NCI-H524 (cell line): ENCODE measurements at places on chromosomes 1 and 21.

DNA sequence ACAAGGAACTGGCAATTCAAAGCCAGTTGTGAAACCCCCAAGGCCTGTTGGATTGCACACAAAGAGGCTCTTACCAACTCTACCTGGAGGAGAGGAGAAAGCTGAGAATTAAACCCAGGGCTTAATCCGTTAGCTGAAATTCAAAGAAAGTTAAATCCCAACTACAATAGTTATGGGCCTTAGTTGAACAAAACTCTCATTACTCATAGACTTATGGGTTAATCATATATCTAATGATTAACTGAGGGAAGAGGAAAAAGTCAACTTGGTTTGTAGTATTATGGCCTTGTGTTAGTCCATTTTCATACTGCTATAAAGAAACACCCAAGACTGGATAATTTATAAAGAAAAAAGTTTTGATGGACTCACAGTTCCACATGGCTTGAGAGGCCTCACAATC, 838.2 kb upstream of the ADGRL2 start:
- no peak for DNase-seq

DNA sequence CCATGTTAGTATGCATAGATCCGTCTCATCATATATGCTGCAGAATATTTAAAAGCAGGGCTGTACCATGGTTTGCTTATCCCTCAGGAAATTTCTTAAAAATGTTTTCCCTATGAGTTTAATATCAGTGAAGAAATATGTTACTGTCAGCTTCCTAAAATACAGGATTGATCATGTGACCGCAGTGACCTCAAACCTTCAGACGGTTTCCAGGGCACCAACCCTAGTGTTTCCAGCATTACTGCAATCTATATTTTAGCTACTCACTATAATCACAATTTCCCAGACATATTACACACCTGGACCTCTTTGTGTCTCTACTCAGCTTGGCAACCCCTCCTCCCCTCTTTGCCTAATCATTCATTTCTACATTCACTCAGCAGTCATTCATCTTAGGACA, 7.7 kb upstream of the SDHB start:
- no peak for DNase-seq

- DNase-seq, result no peak
These were observed 81.4 kb downstream of the RUNX1 start for GRCh38 chr21:34967509-34968289.

GRCh38 chr1:178633056-178633455, 92.0 kb upstream of the RALGPS2 start:
- no peak for DNase-seq

DNA sequence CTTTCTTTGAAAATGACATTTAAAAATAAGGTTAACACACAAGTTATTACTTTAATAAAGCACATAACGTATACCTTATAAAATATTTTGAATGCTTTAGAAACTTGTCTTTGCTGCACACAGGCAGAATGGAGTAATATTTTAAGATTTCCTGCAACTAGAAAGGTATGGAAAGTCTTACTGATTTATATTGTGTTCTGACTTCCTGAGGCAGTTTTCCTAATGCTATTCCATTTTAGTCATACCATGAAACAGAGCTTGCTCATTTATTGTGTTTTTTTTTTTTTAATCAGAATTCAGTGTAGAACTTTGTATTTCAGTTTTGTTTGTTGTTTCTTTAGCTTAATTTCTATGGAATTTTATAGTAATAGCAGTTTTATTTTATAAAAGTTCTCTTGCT, 60.9 kb upstream of the S1PR1 start:
- DNase-seq, result no peak

GRCh38 chr1:171595324-171595723, 26.7 kb upstream of the MYOCOS start:
- no peak for DNase-seq

- no peak for DNase-seq
These were observed 191.2 kb downstream of the DISC1 start for GRCh38 chr1:231817801-231818200.

DNA sequence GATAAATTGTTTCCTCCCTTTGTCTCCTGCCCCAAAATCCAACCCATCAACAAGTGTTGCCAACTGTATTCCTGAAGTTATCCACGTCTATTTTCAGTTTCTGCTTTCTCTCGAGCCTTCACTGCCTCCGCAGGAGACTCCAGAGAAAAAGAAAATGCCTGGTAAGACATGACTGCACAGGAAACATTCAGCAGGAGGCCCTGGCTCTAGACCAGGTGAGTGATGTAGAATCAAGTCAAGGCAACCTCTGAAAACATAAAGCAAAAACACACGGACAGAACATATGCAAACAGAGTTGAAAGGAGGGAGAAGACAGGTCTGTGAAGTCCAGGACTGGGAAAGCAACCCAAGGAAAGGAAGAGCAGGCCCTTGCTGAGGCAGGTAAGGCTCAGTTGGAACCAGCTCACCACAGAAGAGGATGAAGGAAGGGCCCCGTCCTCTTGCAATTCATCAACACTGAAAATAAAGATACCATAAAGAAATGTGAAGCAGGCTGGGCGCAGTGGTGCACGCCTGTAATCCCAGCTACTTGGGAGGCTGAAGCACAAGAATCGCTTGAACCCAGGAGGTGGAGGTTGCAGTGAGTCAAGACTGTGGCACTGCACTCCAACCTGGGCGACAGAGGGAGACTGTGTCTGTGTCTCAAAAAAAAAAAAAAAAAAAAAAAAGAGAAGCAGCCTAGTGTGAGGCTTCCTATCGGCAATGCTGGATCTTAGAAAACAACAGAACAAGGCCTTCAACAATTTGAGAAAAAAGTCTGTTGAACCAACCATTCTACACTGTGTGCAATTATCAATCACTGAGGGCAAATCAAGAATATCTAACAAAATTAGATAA, 8.8 kb downstream of the NOL9 start:
- DNase-seq, result no peak

DNA sequence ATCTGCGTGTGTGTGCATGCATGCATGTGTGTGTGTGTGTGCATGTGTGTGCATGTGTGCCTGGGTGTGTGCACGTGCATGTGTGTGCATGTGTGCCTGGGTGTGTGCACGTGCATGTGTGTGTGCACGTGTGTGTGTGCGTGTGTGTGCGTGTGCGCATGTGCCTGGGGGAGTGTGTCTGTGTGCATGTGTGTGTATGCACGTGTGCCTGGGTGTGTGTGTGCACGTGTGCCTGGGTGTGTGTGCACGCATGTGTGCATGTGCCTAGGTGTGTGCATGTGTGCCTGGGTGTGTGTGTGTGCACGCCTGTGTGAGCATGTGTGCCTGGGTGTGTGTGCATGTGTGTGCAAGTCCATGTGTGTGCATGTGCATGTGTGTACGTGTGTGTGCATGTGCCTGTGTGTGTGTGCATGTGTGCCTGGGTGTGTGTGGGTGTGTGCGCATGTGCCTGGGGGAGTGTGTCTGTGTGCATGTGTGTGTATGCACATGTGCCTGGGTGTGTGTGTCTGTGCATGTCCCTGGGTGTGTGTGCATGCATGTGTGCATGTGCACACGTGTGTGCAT, 29.3 kb upstream of the COL6A2 start:
- no peak for DNase-seq

DNA sequence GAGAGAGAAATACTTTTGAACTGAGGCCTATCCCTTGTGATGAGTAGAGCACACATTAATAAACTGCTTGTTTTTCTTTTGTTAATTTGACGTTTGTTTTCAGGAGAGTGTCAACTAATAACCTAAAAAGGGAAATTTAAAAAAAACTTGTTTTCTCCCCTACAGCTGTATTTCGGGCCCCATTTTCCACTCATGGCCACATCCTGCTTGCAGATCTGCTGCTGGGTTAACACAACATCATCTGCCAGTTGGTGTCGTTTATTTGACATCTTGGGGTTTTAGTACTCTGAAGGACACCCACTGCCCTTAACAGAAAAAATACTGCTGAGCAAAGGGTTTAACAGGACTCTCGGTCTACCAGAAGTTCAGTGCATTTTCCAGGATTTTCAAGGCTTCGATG, 848 bp upstream of the PYHIN1 start:
- no peak for DNase-seq

GRCh38 chr1:116770625-116771024, 16.4 kb downstream of the CD2 start:
- no peak for DNase-seq

- no peak for DNase-seq
These were observed 56.5 kb downstream of the FNBP1L start for GRCh38 chr1:93504247-93505033.

DNA sequence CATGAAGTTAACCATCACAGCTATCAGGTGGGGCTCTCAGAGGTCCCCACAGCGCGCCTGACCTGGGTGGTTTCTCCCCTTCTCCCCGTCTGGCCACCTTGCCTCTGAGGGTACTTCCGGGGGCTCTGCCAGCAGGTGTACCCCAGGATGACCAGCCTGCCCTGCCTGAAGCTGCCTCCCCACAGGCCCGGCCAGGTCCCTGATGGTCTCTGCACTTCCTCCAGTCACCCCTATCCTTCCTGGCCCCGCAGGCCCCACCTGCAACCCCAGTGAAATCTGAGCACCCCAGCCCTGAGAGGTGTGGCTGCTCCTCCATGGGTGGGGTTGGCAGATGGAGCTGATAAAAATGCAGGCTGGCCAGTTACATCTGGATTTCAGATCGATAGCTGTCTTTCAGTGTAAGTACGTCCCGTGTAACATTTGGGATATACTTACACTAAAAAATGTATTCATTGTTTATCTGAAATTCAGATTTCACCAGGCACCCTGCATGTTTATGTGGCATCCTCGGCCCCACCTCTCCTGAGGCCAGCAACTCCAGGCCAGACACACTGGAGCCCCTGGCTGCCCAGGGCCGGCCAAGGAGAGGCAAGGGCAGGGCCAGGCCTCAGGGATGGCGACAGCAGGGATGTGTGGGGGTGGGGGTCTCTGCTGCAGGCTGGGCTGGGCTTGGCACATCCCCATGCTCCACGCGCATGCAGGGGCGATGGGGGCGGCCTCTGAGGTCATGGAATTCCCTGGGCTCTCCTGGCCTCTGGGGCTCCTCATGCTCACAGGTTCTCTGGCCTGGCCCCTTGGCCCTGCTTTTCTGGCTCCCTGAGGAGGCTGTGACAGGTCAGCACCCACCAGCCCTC, 25.1 kb downstream of the LRRC3 start:
- DNase-seq, result no peak

DNA sequence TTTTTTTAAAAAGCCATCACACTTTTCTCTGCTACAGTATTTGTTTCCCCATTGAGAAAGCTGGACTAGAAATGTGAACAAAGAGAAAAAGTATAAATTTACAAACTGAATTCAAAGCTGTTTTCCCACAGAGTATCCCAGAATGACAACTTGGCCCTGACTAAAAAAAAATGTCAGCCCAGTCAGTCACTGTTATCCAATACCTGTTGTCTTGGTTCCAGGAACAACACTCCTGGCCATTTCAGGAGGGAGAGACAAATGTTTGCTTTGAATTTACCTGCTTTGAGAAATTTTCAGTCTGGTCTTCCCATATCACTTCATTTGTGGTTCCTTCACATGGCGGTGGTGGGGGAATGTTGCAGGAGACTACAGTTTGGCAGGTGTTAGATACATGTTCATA, 46.2 kb downstream of the COLGALT2 start:
- DNase-seq, result no peak

GRCh38 chr1:112457241-112457640, 51.5 kb upstream of the WNT2B start:
- no peak for DNase-seq

DNA sequence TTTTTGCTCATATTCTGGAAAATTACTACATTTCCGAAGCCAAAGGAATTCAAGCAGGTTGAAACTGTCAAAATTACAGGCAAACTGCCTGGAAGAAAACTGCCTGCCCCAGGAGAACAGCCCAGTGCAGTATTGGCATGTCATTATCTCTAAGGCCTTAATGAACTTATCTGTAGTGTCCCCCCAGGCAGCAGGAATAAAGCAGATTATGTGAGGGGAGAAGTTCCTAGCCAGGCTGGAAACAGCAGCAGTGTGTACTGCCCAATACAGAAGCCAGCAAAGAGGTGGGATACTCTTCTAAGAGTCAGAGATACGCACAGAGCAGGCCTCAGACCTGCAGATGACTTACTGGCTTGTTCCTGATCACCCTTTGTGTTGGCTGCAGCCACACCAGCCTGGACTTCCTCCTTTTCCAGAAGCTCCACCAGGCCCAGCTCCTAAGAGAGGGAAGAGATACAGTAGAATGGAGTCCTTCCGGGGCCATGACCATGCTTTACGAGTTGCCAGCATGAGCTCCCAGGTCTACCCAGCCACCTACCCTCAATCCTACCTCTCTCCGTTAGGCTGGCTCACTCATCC, 11.7 kb downstream of the IQGAP3 start:
- no peak for DNase-seq

- no peak for DNase-seq
These were observed 65.0 kb downstream of the RGS2 start for GRCh38 chr1:192873836-192874235.

GRCh38 chr1:96253246-96254035, 468.1 kb upstream of the PTBP2 start:
- DNase-seq, result no peak

DNA sequence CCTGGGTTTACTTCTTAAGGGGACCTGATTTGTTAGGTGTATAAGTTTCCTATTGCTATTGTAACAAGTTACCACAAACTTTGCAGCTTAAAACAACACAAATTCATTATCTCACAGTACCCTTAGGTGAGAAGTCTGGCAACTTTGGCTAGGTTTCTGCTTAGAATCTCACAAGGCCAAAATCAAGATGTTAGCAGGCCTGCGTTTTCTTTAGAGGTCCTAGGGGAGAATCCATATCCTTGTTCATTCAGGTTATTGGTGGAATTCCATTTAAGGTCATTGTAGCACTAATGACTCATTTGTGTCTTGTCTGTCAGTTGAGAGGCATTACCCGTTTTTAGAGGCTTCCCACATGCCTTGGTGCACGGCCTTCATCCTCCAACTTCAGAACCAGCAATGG, 8.2 kb upstream of the SH2D1B start:
- no peak for DNase-seq

GRCh38 chr1:34929853-34930701, 627 bp upstream of the DLGAP3 start:
- peak; percentile 46 for DNase-seq

DNA sequence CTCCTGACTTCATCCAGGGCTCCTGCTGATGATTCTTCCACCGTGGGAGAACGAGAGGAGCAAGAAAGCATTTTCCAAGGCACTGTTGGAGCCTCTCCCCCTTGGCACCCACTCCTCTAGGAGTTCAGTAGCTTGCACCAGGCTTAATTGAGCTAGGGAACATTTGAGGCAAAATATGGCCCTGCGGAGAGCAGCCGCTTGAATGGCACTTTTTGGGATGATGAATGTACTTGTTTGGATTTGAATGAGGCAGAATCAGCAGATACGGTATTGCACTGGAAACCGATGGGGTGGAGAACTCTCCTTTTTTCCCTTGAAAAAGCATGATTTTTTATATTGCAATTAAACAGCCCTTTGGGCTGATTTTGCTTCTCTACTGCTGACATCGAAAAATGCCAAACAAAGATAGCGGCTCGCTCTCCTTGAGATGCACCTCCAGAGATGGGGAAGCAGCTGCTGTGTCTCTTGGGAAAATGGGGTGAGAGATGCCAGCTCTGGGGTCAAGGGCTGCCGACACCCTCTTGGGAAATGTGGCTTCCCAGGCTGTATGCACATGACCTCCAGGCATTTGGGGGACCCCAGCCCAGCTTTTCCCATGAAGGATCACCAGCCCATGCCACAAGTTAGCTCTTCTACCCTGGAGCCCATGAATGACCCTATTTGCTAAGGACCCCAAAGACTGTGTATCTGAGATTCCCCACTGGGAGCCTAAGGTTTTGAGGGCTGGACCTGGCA, 55.4 kb upstream of the LRP8 start:
- DNase-seq, result no peak
